ENCODE measurements at places on chromosomes 6 and 20.
A peak's percentile ranks its signal among the peaks of the same experiment; 100 is the strongest.

DNA sequence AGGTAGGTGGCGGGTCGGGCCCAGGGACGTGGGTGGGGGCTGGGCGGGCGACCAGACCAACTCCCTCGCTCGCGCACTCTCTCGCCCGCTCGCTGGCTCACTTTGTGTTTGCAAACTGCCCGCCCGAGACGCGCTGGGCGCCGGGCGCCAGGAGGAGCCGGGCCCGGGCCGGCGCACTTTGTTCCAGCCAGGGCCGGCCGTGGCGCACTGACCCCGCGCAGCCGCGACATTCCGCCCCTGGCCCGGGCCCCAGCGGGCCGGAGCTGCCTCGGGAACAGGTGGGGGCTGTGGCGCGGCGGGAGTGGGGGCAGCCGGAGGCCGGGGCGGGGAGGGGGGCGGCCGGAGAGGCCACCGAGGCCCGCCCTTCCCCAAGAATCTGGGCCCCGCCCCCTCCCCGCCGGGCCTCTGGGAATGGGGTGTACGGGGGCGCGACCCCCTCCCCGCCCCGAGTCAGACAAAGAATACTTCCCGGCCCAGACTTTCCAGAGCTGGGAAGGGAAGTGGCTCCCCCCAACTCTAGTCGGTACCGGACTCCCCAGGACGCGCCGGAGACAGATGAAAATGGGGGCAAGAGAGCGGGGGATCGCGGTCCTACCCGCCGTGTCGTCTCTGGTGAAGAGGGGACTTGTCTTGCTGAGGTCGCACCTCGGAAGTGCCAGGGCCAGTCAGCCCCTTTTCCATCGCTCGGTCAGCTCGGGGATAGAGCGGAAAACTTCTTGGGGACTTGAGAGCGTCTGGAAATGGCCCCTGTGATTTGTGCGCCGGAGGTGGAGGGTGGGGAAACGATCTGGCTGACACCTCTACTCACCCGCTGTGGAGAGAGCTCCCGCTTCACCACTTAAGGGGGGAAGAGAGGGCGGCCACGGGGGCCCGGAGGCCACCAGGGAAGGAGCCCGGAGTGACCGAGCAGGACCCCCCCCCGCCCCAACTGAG lies 951 bp downstream of the FOXP4 start:
- H3K4me3 ChIP-seq, result peak overlapping the region; percentile 95
- H3K27ac ChIP-seq, result peak overlapping the region; percentile 55
- H3K36me3 ChIP-seq, result no peaks in the 10 kb centered on the region
- DNase-seq, result peak; percentile 69
- H3K4me1 ChIP-seq, result peaks cover 2% of the 10 kb centered on the region

GRCh38 chr6:21845439-21846140 lies 252.0 kb downstream of the SOX4 start:
- H3K27ac ChIP-seq, result no peak overlapping the region
- no peak overlapping the region for H3K4me3 ChIP-seq
- peaks cover 3% of the 10 kb centered on the region for H3K4me1 ChIP-seq

DNA sequence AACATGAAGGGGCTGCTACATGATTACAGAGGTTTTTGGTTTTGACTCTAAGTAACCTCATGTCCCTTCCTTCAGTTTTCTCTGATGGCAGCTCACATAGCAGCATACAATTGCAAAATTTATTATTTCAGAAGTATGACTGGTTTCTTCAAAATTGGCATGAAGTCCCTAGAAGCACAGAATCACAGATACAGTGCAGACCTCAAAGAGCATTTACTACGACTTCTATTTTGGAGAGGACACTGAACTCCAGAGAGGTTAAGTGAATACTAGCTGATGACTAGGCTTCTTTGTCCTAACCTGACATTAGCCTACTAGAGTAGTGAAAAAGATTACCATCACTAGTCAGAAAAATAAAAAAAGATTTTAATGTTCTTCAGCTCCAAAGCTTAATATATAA lies 664.3 kb downstream of the RFPL4B start:
- no peaks in the 10 kb centered on the region for H3K4me1 ChIP-seq
- H3K4me3 ChIP-seq, result no peak overlapping the region
- H3K27ac ChIP-seq, result no peak overlapping the region
- no peak for DNase-seq
- H3K27me3 ChIP-seq, result no peaks in the 10 kb centered on the region

DNA sequence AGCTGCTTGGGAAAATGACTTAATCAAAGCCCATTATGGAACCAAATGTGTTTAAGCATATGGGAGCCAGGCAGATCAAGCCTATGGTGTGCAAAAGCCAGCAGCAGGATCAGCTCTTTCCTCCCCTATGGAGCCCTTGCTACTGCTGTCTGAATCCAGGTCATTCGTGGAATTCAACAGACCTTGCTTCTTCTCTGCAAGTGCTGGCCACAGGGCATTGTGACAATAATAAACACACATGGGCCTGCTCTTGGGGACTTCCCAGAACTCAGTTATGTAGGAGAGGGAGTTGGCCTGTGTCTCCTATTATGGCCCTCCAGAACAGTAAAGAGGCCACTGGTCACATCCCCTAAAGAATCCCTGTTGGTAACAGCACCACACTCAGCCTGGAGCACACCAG lies 18.6 kb downstream of the GFOD1 start:
- H3K36me3 ChIP-seq, result no peaks in the 10 kb centered on the region
- H3K4me3 ChIP-seq, result no peak overlapping the region
- H3K4me1 ChIP-seq, result no peaks in the 10 kb centered on the region
- no peak for DNase-seq
- no peak overlapping the region for H3K27ac ChIP-seq
- no peaks in the 10 kb centered on the region for H3K27me3 ChIP-seq

GRCh38 chr20:31452575-31452974 lies 12.1 kb downstream of the DEFB123 start:
- no peak overlapping the region for H3K27ac ChIP-seq
- no peaks in the 10 kb centered on the region for H3K36me3 ChIP-seq
- no peaks in the 10 kb centered on the region for H3K4me1 ChIP-seq
- H3K27me3 ChIP-seq, result no peaks in the 10 kb centered on the region
- H3K4me3 ChIP-seq, result no peak overlapping the region

- H3K36me3 ChIP-seq, result no peaks in the 10 kb centered on the region
- H3K27ac ChIP-seq, result no peak overlapping the region
- no peaks in the 10 kb centered on the region for H3K27me3 ChIP-seq
These were observed 207.7 kb downstream of the TBX18 start for GRCh38 chr6:84556541-84557335.

DNA sequence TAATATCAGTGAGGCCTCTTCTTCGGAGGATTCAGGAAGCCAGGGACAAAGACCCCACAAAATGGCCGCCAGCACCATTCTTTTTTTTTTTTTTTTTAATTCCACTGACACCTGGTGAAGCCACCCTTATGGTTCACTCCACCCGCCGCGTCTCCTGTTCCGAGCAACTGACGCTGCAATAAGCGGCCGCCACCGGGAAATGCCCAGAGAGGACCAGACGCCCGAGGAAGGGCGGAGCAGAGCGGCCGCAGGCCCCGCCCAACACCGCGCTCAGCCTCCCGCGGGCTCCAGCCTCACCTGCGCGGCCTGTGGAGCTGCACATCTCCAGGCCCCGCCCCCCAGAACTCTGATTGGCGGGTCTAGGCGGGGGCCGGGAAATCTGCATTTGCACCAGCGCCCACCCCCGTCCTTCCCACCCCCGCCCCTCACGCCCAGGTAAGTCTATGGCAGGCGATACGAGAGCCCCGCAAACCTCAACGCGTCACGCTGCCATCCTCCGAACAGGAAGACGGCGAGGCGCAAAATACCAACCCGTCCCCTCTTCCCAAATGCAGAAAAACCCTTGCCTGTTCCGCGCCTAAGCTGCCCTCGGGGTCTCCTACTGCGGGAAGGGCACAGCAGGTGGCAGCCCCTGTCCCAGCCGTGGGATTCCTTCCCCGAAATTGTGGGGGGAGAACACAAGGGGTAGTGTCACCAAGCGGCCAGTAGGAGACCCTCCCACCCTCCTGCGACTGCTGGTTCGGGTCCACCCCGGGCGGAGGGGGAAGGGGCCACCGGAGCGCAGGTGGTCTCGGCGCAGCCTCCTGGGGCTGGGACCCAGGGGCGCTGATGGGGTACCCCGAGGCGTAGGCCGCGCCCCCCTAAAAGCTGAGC lies 960 bp downstream of the ATP9A start:
- peak; percentile 73 for DNase-seq
- no peaks in the 10 kb centered on the region for H3K36me3 ChIP-seq
- no peaks in the 10 kb centered on the region for H3K27me3 ChIP-seq
- peaks cover 5% of the 10 kb centered on the region for H3K4me1 ChIP-seq
- H3K27ac ChIP-seq, result peak overlapping the region; percentile 54

DNA sequence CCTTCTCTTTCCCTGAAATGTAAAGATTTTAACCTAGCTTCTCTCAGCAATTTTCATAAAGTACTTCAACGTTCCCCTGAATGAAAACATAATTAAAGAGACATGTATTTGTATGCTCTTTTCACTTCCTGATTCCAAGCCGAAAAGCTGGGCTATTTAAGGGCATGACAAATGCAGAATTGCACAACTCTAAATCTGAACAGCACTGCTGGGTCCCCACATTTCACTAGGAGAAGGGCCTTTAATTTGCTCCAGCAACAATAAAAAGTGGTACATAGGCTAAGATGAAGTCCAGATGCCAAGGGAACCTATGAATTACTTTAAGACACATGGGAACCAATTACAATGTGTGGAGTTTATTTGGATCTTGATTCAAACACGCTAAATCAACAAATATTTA lies 42.0 kb downstream of the IRAK1BP1 start:
- no peak for DNase-seq
- H3K4me1 ChIP-seq, result peaks cover 5% of the 10 kb centered on the region
- H3K27me3 ChIP-seq, result no peaks in the 10 kb centered on the region
- no peak overlapping the region for H3K27ac ChIP-seq
- no peak overlapping the region for H3K4me3 ChIP-seq

- H3K27me3 ChIP-seq, result no peaks in the 10 kb centered on the region
- DNase-seq, result peak; percentile 57
- H3K4me3 ChIP-seq, result peak overlapping the region; percentile 27
- peaks cover 1% of the 10 kb centered on the region for H3K4me1 ChIP-seq
- no peaks in the 10 kb centered on the region for H3K36me3 ChIP-seq
- no peak overlapping the region for H3K27ac ChIP-seq
These were observed 319.7 kb upstream of the TCF21 start for GRCh38 chr6:133568970-133569889.

DNA sequence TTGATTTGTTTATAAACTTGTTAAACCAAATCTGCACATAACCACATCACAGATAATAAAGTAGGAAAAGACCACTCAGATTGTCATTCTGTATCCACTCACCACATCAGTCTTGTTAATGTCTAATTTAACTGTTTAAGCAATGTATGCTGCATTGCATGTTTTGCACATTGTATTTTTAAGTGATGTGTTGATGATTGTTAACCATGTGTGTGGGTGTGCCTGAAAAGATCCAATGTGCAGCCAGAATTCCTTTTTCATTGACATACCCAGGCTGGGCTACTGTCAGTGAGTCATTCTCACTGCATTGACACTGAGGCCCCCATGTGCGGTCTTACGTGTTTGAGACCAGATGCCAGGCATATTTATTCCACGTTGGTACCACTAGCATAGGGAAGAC lies 167.3 kb downstream of the TRMT11 start:
- H3K27me3 ChIP-seq, result no peaks in the 10 kb centered on the region
- H3K4me1 ChIP-seq, result no peaks in the 10 kb centered on the region
- no peak overlapping the region for H3K27ac ChIP-seq
- no peaks in the 10 kb centered on the region for H3K36me3 ChIP-seq

DNA sequence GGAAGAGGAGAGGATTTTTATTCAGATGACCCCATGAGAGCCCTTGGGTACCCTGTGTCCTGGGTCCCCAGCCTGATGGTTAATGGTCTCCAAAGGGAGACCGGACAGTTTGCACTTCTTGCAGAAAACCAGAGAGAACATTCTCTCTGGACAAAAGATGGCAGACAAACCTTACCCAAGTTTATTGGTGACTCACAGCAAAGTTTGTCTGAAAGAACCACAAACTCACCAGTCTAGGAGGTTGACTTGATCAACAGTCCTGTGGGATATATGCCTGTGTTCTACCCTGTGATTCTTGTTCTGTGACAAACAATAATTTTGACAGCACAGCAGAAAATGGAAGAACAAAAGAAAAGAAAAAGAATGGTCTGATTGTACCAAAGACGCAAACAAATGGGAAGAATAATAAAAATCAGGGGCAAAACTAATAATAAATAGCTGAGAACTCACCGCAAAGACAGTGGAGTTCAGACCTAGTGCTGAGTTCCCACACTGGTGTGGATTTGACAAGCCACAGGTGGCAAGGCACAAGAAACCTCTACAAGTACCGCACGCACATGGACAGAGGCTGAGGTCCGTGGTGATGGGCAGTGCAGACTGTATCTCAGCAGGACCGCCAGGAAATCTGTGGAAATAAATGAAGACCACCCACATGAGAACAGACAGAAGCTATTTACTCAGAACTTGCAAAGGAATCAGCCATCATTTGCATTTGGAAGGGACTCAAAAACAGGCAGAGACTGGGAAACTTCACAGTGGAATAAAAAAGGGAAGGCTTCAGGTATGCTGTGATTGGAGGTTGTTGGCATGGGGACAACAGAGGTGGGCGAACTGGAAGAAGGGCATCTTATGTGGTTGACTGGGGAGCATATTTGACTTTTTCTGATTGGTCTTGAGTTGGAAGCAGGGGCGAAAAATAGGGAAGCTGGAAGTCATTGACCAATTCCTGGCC lies 246.3 kb upstream of the RNF24 start:
- no peaks in the 10 kb centered on the region for H3K4me1 ChIP-seq
- no peak for DNase-seq
- no peaks in the 10 kb centered on the region for H3K27me3 ChIP-seq
- H3K4me3 ChIP-seq, result no peak overlapping the region
- H3K27ac ChIP-seq, result no peak overlapping the region

GRCh38 chr20:21167261-21167660 lies 41.4 kb downstream of the KIZ start:
- H3K4me1 ChIP-seq, result no peaks in the 10 kb centered on the region
- no peaks in the 10 kb centered on the region for H3K36me3 ChIP-seq
- H3K4me3 ChIP-seq, result no peak overlapping the region

DNA sequence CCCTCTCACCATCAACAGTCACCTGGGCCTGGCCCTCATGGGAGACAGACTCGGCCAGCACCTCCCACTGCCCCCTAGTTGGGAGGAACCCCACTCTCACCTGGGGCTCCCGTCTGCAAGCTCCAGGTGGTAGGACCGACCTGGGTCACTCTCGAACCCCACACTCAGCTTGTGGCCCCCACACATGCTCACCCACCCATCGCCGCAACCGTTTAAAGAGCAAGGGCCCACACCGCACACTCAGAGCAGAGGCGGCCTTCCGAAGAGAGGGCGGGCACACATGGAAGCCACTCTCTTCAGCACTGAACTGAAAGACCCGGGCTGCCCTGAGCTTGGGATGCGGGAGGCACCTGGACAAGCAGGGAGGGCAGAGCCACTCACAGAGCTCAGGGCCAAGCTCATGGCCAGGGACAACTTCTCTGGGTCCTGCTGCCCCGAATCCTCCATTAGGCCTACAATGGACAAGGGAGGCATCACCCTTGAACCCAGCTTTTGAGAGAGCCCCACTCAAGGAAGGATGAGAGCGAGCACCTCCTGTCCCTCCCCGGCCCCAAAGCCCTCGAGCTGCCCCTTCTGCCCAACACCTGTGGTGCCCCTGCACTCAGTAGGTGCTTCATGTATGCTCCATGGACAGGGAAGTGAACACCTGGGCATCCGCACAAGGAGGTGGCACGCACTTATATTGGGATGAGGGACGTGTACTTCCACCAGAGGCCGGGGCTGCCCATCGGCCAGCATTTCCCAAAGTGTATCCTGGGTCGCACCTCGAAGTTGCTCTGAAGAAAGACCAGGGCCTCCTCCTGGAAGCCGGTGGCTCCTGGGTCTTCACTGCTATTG lies 50.4 kb downstream of the YTHDF1 start:
- no peak for DNase-seq
- no peak overlapping the region for H3K27ac ChIP-seq
- H3K4me3 ChIP-seq, result no peak overlapping the region
- H3K36me3 ChIP-seq, result no peaks in the 10 kb centered on the region

Measured in ovary (tissue), 10 donors.